ENCODE measurements at places on chromosomes 7 and 10. TPM values are rescaled to one million over a fixed set of nuclear protein-coding genes. Genes with fewer than 3 reads are reported as not detected.

GRCh38 chr7:113636727-113637421, 281.9 kb downstream of the PPP1R3A start:
- H3K27ac ChIP-seq: no peak overlapping the region
- no peaks in the 10 kb centered on the region for H3K36me3 ChIP-seq
- no peaks in the 10 kb centered on the region for H3K27me3 ChIP-seq
- no peaks in the 10 kb centered on the region for H3K4me1 ChIP-seq
- H3K4me3 ChIP-seq: no peak overlapping the region

The ANK3 gene
- total RNA-seq: 72.9 TPM

GRCh38 chr7:126227643-126228042, 1025.1 kb downstream of the GRM8 start:
- DNase-seq: no peak
- no peaks in the 10 kb centered on the region for H3K27me3 ChIP-seq
- no peak overlapping the region for H3K4me3 ChIP-seq
- H3K27ac ChIP-seq: no peak overlapping the region

- no peaks in the 10 kb centered on the region for H3K27me3 ChIP-seq
- peaks cover 5% of the 10 kb centered on the region for H3K36me3 ChIP-seq
- no peak overlapping the region for H3K27ac ChIP-seq
- DNase-seq: peak; percentile 45
- H3K4me3 ChIP-seq: no peak overlapping the region
Observed at GRCh38 chr7:3112479-3113134, 68.9 kb upstream of the CARD11 start.

DNA sequence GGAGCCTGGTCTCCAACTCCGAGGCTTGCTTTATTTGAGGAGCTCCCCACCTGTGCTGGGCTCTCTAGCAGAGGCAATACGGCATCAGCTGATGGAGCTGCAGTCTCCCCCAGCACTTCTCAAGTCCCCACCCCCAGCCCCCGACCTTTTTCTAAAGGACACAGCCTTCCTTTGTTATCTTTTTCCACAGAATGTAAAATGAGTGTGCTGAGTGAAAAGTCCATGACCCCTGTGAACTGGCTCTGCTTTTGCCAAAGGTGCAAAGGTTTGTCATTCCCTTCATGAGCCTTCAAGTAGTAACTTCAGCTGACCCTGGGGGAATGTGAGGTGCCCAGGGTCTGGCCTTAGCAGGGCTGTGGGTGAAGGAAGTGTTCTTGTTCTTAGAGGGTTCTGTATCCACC, 25.5 kb downstream of the LRRC4 start:
- H3K36me3 ChIP-seq: no peaks in the 10 kb centered on the region
- H3K27me3 ChIP-seq: no peaks in the 10 kb centered on the region
- peaks cover 12% of the 10 kb centered on the region for H3K4me1 ChIP-seq
- H3K27ac ChIP-seq: no peak overlapping the region

DNA sequence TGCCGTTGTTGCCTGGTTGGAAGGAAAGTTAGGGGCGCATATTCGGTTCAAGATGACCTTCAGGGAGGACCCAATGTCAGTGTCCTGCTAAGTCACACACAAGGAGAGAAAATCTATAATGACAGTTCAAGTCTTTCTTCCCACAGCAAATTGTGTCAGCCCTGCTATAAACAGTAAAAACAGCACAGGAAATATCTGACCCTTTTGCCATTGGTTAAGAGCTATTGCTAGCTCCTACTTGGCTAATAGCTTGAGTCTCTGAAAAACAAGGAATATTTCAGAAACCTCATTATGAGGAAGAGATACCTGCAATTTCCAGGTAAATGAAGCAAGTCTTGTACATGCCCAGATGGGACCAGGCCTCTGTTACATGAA, 175.6 kb downstream of the SKIDA1 start:
- no peaks in the 10 kb centered on the region for H3K36me3 ChIP-seq
- no peaks in the 10 kb centered on the region for H3K27me3 ChIP-seq
- no peak for DNase-seq
- H3K27ac ChIP-seq: no peak overlapping the region
- no peaks in the 10 kb centered on the region for H3K4me1 ChIP-seq

GRCh38 chr10:11810313-11810766, 12.8 kb upstream of the PROSER2 start:
- H3K27me3 ChIP-seq: no peaks in the 10 kb centered on the region
- no peaks in the 10 kb centered on the region for H3K4me1 ChIP-seq
- no peak overlapping the region for H3K4me3 ChIP-seq

The ZNF425 gene
- total RNA-seq: 1.0 TPM

GRCh38 chr7:104982308-104983075, 31.5 kb upstream of the KMT2E start:
- no peak for DNase-seq
- H3K27ac ChIP-seq: peak overlapping the region; percentile 98
- peak overlapping the region; percentile 93 for H3K4me3 ChIP-seq

GRCh38 chr10:116567335-116567734, 21.6 kb downstream of the PNLIP start:
- no peaks in the 10 kb centered on the region for H3K27me3 ChIP-seq
- H3K27ac ChIP-seq: no peak overlapping the region
- no peaks in the 10 kb centered on the region for H3K4me1 ChIP-seq
- DNase-seq: no peak
- H3K4me3 ChIP-seq: no peak overlapping the region
- no peaks in the 10 kb centered on the region for H3K36me3 ChIP-seq

- H3K36me3 ChIP-seq: no peaks in the 10 kb centered on the region
- H3K27me3 ChIP-seq: no peaks in the 10 kb centered on the region
- peak overlapping the region; percentile 46 for H3K4me3 ChIP-seq
- DNase-seq: no peak
Observed at GRCh38 chr10:6141296-6142151, 52.7 kb downstream of the RBM17 start.

DNA sequence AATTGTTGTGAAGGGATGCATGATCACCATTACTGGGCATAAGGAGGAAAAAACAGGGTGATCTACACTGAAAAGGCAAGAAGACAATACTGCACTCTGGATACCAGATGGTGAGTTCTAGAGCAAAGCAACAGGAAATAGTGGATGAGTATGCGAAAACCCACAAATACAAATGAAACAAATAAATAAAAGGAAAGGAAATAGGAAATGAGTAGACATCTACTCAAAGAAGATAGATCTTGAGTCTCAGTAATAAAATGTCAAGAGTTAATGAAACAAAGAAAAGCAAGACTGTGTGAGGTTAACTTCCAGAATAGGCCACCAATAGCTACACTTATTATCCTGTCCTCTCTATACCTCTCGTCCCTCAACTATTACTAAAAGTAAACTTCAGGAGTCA, 11.7 kb downstream of the ORC5 start:
- H3K4me3 ChIP-seq: no peak overlapping the region
- no peaks in the 10 kb centered on the region for H3K27me3 ChIP-seq
- peaks cover 16% of the 10 kb centered on the region for H3K36me3 ChIP-seq
- H3K27ac ChIP-seq: no peak overlapping the region
- no peak for DNase-seq

GRCh38 chr7:99109108-99110051, 34.5 kb downstream of the SMURF1 start:
- H3K27ac ChIP-seq: no peak overlapping the region
- DNase-seq: no peak
- no peaks in the 10 kb centered on the region for H3K4me1 ChIP-seq

DNA sequence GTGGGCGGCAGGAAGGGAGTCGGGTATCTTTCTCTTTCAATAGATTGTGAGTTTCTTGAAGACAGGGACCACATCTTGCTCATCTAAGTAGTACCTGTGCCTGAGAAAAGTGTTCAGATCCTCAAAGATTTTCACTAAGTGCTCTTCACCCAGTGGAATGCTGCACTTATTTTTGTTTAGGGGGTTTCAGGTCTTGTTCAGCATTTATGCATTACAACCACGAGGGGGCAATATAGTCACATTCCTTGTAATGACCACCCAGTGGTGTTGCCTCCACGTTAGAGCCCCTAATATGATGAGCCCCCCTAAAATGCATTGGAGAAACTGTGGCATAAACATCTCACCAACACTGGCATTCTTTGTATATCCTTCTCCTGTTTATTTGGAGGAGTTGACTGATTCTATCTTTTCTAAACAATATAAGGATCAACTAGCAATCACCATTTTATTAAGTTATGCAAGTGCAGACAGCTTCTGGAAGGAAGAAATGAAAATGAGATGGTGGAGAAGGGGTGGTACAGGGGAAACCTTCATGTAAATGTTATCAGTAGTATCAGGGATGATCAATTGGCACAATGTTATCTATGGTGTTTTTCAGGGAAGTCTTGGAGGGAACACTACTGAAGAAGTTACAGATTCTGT, 3.1 kb upstream of the PAPSS2 start:
- DNase-seq: no peak
- peaks cover 3% of the 10 kb centered on the region for H3K27me3 ChIP-seq
- no peak overlapping the region for H3K4me3 ChIP-seq
- no peak overlapping the region for H3K27ac ChIP-seq

DNA sequence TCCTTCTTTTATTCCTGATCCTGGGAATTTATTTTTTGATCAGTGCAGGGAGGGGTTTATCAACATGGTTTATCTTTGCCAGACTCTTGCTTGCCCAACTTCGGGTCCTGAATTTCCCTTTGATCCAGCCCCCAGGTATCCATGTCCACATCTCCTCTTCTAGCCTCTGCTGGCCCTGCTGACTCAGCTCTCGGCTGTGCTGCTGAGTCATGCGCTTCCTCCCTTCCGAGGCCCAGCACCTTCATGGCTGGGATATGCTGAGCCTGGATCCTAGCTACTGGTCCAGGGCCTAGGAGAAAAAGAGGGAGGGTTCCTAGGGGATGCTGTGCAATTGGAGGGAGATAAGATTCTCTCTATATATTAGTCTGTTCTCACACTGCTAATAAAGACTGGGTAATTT, 380.7 kb upstream of the SHH start:
- H3K27me3 ChIP-seq: no peaks in the 10 kb centered on the region
- DNase-seq: no peak
- H3K4me1 ChIP-seq: no peaks in the 10 kb centered on the region
- H3K27ac ChIP-seq: no peak overlapping the region
- no peaks in the 10 kb centered on the region for H3K36me3 ChIP-seq

DNA sequence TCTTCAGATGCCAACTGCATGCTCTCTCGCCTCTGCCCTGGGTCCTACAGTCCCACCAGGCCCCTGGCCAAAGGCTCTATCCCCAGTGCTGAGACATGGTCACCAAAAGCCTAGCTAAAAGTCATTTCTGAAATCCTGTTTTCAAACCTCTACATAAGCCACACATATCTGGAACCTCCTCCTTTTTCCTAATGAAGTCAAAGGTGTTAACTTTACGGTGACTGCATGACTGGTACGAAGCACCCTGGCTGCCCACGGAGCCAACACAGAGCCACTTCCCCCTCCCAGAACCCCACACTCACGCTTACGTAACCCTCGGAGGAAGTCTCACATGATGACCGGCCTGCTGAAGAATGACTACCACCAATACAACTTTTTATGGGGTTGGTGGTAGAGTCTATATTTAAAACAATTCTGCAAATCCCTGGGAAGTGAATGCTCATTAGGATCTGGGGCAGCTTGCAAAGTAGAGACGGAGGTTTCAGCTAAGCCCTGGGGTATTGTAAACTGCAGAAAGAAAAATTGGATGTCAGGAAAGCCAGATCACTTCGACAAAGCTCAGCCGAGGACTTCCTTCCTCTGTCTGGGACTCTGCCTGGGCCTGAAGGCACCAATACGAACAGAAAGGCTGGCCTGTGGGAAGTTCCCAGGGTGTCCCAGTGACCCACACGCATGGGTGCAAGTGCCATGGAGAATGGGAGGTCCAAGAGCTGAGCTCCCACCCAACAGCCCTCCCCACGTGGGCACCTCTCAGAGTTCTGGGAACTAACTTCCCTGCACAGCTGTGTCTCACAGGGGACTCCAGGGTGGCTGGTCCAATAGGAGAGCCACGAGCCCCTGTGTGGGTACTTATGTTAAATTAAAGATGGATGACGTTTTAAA, 50.7 kb downstream of the PDGFA start:
- no peaks in the 10 kb centered on the region for H3K27me3 ChIP-seq
- DNase-seq: no peak
- peaks cover 12% of the 10 kb centered on the region for H3K4me1 ChIP-seq
- H3K27ac ChIP-seq: no peak overlapping the region
- no peak overlapping the region for H3K4me3 ChIP-seq
- H3K36me3 ChIP-seq: no peaks in the 10 kb centered on the region

GRCh38 chr7:40827222-40828085, 692.6 kb downstream of the SUGCT start:
- no peak overlapping the region for H3K4me3 ChIP-seq
- DNase-seq: no peak
- H3K27ac ChIP-seq: no peak overlapping the region
- H3K4me1 ChIP-seq: no peaks in the 10 kb centered on the region
- H3K27me3 ChIP-seq: no peaks in the 10 kb centered on the region

- no peak for DNase-seq
- H3K36me3 ChIP-seq: no peaks in the 10 kb centered on the region
- no peak overlapping the region for H3K4me3 ChIP-seq
- no peaks in the 10 kb centered on the region for H3K4me1 ChIP-seq
- H3K27me3 ChIP-seq: no peaks in the 10 kb centered on the region
- no peak overlapping the region for H3K27ac ChIP-seq
Observed at GRCh38 chr10:48670978-48671913, 13.4 kb upstream of the WDFY4 start.

GRCh38 chr10:20712774-20713173, 184.3 kb downstream of the NEBL start:
- H3K36me3 ChIP-seq: no peaks in the 10 kb centered on the region
- H3K4me3 ChIP-seq: no peak overlapping the region
- H3K27ac ChIP-seq: no peak overlapping the region
- no peak for DNase-seq

Measured in naive thymus-derived CD4-positive, alpha-beta T cell (primary cell).